ENCODE measurements at places on chromosomes 3 and 15. TPM values are rescaled to one million over a fixed set of nuclear protein-coding genes. Genes with fewer than 3 reads are reported as not detected.

The IQCF5 gene
- polyA plus RNA-seq = not detected

The C3orf49 gene
- polyA plus RNA-seq = not detected

The SETMAR gene
- polyA plus RNA-seq = 13.3 TPM

The STARD9 gene
- 2.3 TPM for polyA plus RNA-seq

The NEK11 gene
- 4.7 TPM for polyA plus RNA-seq

The SKOR1 gene
- 0.18 TPM for polyA plus RNA-seq

The FANCD2OS gene
- polyA plus RNA-seq = not detected

The COL6A5 gene
- not detected for polyA plus RNA-seq

DNA sequence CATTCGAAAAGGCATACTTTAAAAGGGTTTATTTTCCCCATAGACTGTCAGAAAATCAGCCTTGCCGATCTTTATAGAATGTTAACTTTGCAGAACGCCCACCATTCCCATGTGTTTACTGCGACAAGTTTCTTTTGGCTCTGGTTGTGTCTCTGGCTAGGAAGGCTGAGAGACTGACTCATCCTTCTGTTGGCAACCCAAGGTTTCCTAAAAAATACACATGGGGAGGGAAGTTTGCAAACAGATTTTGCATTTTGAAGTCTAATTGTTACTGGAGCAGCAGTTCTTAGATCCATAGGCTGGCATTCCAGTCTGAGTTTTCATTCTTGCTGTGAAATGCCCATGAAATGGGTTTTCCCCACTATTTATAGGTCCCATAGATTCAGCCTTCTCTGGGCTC, 37.9 kb upstream of the MINAR1 start:
- DNase-seq = no peak

DNA sequence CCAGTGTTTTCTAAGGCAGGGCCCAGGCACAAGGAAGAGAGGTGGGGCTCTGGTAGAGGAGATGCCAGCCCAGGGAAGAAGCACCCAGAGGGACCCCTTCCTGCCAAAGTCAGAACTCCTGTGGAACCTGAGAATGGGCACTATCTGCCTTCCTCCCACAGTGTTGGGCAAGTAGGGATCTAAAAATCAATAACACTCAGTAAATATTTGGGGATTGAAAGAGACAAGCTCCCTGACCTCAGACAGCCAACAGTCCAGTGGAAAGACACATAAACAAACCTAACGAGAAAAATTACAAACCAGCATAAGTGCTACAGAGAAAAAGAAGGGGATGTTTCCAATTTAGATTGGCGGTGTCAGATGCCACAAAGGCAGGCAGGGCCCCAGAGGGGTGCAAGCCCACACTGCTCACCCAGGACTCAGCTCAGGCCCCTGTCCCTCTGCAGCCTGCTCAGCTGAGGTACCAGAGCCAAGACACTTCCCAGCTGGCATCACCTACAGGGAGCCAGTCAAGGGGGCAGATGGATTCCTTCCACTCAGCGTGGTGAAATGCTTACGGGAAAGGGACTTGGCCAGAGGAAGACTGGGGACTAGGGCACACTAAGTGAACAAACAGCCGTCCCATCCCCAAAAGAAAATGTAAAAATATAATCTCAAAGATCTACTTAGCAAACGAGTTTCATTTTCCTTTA, 15.9 kb downstream of the ADCY5 start:
- no peak for DNase-seq

GRCh38 chr3:13538520-13539291, 10.2 kb upstream of the FBLN2 start:
- no peak for DNase-seq

DNA sequence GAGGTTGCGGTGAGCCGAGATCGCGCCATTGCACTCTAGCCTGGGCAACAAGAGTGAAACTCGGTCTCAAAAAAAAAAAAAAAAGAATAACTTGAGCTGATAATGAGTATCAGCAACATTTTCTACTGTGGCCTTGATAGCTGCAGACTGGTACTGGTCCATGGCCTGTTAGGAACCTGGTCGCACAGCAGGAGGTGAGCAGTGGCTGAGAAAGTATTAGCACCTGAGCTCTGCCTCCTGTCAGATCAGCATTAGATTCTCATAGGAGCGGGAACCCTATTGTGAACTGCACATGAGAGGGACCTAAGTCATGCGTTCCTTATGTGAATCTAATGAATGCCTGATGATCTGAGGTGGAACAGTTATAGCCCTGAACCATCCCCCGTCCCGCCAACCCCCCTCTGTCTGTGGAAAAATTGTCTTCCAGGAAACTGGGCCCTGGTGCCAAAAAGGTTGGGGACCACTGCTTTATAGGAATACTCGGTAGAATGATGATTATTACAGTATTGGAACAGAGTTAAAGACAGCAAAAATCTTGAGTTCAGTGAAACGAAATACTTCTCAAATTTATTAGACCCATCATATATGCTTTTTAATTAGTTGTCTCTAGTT, 126.0 kb downstream of the ZNF609 start:
- no peak for DNase-seq

DNA sequence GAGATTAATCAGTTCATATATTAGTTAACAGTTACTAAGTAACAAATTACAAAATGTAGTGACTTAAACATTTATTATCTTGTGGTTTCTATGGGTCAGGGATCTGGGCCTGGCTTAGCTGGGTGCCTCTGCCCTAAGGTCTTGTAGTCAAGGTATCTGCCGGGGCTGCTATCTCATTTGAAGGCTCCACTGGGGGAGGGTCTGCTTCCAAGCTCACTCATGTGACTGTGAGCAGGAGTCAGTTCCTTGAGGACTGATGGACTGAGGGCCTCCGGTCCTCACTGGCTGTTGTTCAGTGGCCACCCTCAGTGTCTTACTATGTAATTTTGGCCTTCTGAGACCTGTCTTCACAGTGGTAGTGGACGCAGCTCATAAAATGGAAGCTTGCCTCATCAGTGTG, 135.9 kb upstream of the PLXNA1 start:
- DNase-seq = no peak

GRCh38 chr3:114899186-114899931, 247.7 kb downstream of the ZBTB20 start:
- no peak for DNase-seq

DNA sequence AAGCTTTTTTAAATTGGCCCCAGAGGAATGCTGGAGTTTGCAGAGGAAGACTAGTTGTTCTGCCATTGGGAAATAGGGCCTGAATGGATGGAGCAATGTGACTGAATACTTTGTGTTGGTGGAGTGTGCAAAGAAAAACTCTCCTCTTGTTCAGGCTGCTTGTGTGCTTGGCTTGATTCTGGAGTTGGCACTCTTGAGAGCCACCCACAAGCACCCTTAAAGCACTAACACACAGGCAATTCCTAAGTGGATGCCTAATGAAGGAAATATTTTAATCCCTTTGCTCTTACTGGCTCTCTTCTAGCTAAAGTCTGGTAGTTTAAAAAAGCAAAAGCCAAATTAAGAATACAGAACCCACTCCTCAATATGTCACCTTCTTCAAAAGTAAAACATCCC, 304.4 kb upstream of the C2CD4B start:
- DNase-seq = no peak

DNA sequence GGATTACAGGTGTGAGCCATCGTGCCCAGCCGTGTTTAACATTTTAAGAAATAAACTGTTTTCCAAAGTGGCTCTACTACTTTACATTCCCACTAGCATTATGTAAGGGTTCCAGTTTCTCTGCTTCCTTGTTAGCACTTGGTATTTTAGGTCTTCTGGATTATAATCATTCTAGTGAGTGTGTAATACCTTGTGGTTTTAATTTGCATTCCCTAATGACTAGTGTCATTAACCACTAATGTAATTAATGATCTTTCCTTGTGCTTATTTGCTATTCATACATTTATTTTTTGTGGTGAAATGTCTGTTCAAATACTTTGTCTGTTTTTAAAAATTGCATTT, 30.7 kb downstream of the ARIH2 start:
- DNase-seq = no peak

DNA sequence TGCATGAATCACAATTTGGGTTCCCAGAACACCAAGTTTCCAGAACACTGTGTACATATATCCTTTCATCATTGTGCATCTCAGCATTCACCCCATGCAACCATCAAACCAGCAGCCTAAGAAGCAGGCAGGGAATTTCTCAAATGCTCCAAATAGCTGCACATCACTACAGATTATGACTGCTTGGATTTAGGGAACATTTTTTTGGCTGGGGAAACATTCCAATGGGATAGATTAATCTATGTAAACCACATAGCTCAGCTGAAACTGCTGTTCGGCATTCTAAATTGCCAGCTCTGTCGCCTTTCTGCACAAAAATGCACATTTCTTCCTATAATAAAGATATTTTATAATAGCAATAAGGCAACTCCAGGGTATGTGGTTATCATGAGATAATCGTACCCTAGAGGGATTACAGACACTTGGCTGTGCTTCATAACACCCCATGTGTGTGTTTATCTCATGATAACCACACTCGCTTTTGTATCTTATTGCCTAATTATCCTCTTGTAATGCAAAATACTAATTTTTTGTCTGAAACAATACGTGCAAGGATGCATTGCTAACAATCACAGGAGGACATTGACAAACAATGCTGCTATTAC, 483.7 kb upstream of the DPH6 start:
- no peak for DNase-seq

Measured in SK-N-SH (cell line).